ENCODE measurements at places on chromosomes 6 and 20.

DNA sequence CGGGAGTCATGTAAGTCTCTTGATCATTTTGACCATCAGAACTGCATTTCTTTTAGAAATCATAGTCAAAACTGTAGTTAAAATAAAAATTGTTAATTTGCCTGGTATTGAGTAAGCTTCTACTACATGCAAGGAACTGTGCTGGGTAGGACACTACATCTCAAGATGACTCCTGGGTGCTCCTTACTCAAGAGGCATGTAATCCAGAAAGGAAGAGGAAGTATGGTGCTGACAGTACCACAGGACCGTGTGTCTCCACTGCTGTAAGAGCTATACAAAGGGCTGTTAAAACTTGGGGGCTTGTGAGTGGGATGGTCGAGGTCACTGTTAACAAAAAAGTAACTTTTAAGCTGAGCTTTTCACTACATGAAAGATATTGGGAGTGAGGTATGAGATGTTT is 508.3 kb upstream of the SOX4 start:
- no peak for DNase-seq

GRCh38 chr20:14219801-14220461 is 117.5 kb downstream of the FLRT3 start:
- DNase-seq = no peak

DNA sequence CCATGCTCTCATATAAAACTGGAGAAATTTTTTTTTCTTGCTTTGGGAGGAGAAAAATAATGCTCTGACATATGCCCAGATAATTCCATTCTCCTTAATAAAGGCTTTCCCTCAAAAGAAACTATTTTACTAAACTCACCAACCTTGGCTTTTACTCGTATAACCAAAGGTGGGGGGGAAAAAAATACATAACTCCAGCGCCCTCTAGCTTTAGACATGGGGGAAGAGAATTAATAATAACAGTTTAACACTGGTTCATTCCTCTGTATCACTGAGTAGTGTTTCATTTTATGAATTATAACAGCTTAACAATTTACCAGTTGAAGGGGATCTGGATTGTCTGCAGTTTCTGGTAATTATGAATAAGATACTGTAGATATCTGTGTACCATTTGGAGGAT is 1226.1 kb downstream of the GRIK2 start:
- DNase-seq = no peak

GRCh38 chr6:53054532-53054931 is 10.7 kb upstream of the FBXO9 start:
- DNase-seq = no peak

DNA sequence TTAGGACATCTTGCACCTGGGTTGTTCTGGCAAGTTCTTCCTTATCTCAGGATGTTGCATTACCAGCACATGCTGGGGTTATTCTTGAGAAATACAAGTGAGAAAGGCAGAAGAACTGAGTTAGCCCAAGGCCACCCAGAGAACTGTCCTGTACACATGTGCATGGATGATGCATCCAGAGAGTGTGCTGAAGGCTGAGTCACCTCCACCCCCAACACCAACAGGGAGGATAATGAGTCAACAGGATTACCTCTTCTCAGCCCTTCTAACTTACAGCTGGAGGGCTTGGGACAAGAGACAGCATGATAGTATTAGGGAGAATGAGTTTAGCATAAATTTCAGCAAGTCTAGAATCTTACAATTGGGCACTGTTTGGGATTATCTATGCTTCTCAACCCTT is 8.5 kb downstream of the SCGN start:
- DNase-seq = no peak

DNA sequence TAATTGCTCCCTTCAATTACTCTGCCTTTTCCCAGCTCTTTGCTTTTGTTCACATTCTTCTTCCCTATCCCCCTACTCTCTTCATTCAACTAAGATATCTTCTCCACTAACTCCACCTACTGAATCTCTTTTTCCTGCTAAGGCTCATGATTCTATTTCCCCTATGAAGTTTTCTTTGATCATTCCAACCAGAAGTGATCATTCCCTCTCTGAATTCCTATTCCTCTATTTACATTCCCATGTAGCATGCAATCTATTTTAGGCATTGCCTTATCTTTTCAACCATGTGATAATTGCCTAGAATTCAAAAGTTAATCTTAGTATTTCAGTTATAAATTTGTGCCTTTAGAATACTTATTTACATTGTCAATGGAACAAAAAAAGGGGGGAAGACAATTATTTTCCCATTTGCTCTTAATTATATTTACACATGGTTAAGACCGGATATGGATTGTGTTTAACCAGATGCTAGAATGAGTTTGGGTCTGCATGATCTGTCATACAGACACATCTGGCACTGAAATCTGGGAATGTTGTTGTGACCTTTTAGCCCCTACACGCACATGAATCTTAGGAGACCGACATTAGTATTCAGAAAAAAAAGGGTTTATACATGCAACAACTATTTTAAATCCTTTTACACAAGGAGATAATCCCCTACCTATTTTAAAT is 20.8 kb downstream of the MOXD1 start:
- DNase-seq = no peak

DNA sequence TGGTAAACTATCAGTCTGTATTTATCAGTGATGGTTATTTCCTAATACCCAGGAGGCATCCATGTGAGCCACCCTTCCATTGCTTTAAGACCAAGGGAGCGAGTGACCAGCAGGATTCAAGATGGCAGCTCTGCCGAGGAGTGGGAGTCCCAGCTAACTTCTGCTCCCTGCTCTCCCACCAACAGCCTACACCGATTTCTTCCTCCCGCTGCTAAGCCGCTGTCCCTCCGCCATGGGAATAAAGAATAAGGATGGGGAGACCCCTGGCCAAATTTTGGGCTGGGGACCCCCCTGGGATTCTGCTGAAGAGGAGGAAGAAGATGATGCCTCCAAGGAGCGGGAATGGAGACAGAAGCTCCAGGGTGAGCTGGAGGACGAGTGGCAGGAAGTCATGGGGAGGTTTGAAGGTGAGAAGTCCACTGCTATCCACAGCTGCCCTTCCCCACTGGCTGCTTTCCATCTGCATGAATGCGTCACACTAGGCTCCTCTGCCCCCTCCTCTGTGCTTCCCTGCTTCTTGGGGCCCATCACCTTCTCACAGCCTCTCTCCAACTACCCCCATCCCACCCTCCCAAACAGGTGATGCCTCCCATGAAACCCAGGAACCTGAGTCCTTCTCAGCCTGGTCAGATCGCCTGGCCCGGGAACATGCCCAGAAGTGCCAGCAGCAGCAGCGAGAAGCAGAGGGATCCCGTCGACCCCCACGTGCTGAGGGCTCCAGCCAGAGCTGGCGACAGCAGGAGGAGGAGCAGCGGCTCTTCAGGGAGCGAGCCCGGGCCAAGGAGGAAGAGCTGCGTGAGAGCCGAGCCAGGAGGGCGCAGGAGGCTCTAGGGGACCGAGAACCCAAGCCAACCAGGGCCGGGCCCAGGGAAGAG is 10.3 kb downstream of the NFKBIL1 start:
- DNase-seq = no peak
